Peyer's patch (tissue), 4 donors: ENCODE measurements at places on chromosomes 11 and 22.

DNA sequence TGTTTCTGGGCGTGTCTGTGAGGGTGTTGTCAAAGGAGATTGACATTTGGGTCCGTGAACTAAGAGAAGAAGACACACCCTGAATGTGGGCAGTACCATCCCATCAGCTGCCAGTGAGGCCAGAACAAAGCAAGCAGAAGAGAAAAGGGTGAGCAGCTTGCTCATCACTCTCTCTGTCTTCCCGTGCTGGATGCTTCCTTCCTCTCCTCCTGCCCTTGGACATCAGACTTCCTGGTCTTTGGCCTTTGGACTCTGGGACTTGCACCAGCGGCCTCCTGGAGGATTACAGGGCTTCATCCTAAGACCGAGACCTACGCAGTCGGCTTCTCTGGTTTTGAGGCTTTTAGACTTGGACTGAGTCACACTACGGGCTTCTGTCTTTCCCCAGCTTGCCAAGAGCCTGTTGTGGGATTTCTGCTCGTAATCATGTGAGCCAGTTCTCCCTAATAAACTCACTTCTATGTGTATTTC, 18.8 kb downstream of the APOL2 start:
- no peaks in the 10 kb centered on the region for H3K36me3 ChIP-seq
- DNase-seq: no peak
- no peaks in the 10 kb centered on the region for H3K27me3 ChIP-seq

- H3K36me3 ChIP-seq: no peaks in the 10 kb centered on the region
- no peak for DNase-seq
- no peak overlapping the region for H3K4me3 ChIP-seq
- no peak overlapping the region for H3K27ac ChIP-seq
- no peaks in the 10 kb centered on the region for H3K4me1 ChIP-seq
Observed at GRCh38 chr11:94855666-94856065, 87.5 kb downstream of the AMOTL1 start.

GRCh38 chr11:16338393-16338792, 18.0 kb downstream of the SOX6 start:
- H3K27me3 ChIP-seq: no peaks in the 10 kb centered on the region
- H3K27ac ChIP-seq: no peak overlapping the region
- no peak for DNase-seq
- no peaks in the 10 kb centered on the region for H3K36me3 ChIP-seq
- no peaks in the 10 kb centered on the region for H3K4me1 ChIP-seq

DNA sequence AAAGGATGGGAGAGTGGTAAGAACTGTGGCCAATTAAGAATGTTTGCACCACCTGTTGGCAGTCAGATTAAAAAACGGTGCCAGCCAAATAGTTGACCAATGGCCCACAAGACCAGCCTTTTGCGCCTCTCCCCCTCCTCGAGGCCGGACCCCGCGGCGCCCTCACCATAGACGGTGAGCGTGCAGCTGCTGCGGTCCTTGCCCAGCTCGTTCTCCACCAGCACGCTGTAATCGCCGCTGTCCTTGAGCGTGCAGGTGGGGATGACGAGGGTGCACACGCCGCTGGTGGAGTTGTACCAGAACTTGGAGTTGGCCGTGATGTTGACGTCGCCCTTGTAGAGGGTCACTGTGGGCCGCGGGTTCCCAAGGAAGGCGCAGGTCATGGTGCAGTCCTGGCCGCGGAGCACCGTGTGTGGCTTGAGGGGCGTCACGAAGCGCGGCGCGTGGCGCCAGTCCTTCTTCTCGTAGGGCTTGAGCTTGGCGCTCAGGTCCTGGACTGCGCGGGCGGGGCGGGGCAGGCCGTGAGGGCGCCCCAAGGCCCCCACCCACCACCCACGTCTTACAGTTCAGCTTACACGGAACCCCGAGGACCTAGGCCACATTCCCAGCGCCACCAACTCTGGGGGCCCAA, 7.2 kb downstream of the TMEM86A start:
- DNase-seq: peak; percentile 60
- H3K27me3 ChIP-seq: no peaks in the 10 kb centered on the region
- H3K4me1 ChIP-seq: peaks cover 4% of the 10 kb centered on the region
- peak overlapping the region; percentile 50 for H3K4me3 ChIP-seq

DNA sequence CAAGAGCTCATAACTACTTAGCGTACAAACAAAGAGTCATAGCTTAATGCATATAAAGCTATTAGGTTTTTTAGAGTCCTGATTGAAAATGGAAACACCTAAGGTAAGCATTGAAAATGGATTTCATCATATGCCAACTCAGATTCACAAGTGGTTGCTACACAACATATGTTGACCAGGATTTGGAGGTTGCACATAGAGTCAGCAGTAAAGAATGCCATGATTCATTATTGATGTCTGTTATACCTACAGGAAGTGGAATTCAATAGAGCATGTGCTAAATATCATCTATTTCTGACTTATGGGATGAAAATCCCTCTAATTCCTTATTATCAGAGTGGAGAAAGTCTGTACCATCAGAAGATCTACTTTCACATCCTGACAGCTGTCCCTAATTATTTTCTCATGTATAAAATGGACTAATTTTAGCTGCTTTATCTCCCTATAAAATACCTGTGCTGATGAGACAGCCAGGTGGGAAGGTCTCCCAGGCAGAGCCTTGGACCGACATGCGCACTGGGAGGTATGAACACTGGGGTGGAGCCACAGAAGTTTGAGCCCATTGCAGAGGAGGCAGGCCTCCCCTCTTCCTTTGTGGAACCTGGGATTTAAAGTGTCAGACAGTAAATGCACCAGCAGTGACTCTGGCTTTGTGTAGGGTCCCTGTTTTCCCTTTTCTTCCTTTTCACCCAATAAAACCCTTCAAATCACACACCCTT, 204.2 kb downstream of the AASDHPPT start:
- H3K27ac ChIP-seq: no peak overlapping the region
- no peaks in the 10 kb centered on the region for H3K36me3 ChIP-seq
- H3K27me3 ChIP-seq: no peaks in the 10 kb centered on the region
- DNase-seq: no peak
- no peak overlapping the region for H3K4me3 ChIP-seq

- no peaks in the 10 kb centered on the region for H3K36me3 ChIP-seq
- peaks cover 19% of the 10 kb centered on the region for H3K4me1 ChIP-seq
- peak overlapping the region; percentile 97 for H3K4me3 ChIP-seq
- DNase-seq: peak; percentile 46
- peak overlapping the region; percentile 96 for H3K27ac ChIP-seq
- no peaks in the 10 kb centered on the region for H3K27me3 ChIP-seq
Observed at GRCh38 chr22:38756711-38757463, 1.1 kb upstream of the SUN2 start.

DNA sequence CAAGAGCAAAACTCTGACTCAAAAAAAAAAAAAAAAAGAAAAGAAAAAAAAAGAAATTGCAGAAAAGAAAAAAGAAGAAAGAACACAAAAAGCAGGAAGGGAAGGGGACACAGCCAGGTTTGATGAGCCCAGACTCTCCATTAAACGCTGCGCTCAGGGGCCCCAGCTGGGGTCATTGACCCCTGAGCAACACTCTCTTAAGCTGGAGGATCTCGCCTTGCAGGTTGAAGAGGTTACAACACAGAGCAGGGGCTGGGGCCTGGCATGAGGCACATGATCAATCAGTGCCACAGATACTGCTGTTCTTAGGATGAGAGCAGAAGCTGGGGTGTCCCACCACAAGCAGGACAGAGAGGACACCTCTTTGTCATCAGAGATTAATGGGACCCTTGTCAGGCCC, 7.8 kb downstream of the FGF3 start:
- no peak overlapping the region for H3K4me3 ChIP-seq
- H3K27ac ChIP-seq: no peak overlapping the region

GRCh38 chr11:69442807-69443137, 38.7 kb upstream of the LINC01488 start:
- H3K27ac ChIP-seq: no peak overlapping the region
- H3K36me3 ChIP-seq: no peaks in the 10 kb centered on the region
- no peak for DNase-seq
- no peaks in the 10 kb centered on the region for H3K27me3 ChIP-seq
- no peak overlapping the region for H3K4me3 ChIP-seq

GRCh38 chr11:61526956-61527731, 18.6 kb downstream of the LRRC10B start:
- no peaks in the 10 kb centered on the region for H3K36me3 ChIP-seq
- no peak for DNase-seq
- no peaks in the 10 kb centered on the region for H3K27me3 ChIP-seq
- H3K4me3 ChIP-seq: no peak overlapping the region

DNA sequence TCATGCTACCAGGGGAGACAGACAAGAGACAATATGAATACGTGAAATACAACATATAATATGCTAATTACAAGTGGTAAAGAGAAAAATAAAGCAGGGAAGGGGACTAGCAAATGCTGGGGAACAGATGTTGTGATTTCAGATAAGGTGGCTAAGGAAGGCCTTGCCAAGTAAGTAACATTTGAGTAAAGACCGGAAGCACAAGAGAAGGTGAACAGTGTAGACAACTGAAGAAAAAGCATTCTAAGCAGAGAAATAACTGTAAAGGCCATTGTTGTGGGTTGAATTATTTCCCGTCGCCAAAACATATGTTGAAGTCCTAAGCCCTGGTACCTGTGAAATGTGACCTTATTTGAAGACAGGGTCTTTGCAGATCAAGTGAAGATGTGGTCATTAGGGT, 63.7 kb upstream of the EED start:
- DNase-seq: no peak
- no peaks in the 10 kb centered on the region for H3K36me3 ChIP-seq
- H3K27me3 ChIP-seq: no peaks in the 10 kb centered on the region
- no peak overlapping the region for H3K27ac ChIP-seq
- no peak overlapping the region for H3K4me3 ChIP-seq

DNA sequence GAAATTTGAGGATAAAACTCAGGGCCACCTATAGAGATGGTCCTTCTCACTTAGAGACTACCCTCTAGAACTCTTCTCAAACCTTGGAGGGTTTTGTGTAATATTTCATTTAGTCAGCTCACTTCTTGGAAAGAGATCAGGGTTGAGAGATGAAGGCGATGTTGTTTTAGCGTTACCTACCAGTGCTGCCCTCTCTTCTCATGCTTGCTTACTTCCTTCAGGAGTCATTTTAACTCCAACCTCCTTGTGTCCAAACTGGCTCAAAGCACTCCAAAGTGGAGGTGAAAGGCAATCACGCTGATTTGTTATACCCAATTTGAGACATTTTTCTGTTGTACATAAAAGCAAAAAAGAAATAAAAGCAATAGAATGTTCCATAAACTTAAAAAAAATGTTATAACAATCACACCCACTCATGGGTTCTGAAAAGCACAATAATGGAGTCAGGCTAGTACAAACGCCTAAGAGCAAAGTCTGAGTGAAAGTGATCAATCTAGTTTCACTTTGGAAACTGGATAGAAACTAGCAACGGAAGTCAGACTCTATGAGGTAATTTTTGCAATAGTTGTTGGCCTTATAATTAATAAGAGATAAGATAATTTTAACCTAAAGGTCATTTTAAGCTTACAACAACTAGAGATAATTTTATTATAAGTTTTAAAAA, 117.1 kb downstream of the MRTFA start:
- no peak for DNase-seq
- H3K27me3 ChIP-seq: no peaks in the 10 kb centered on the region
- no peak overlapping the region for H3K4me3 ChIP-seq

DNA sequence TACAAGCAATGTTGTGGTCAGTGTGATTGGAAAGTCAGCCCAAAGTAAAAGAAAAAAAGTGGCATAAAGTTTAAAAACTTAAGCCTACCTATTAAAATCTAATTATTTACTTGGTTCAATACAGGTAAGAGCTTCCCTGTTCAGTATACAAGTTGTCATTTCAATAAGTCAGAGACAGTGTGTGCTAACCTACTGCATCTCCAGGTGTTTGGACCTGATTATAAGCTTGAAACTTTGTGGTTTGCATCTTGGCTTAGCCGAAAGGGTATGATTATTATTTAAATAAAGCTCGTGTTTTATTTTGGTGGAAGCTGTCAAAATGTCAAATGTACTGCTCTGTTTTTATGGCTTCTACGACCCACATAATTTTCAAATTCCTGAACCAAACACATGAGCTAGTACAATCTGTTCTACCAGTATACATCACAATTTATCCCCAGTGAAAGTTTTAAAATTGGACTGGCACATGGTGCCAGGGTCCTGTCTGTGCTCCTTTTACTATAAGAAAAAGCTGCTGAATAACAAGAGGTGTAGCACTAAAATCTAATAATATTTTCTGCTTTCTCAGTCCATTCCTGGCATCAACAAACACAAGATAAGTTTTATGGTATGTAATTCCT, 103.9 kb upstream of the ANO3 start:
- H3K36me3 ChIP-seq: no peaks in the 10 kb centered on the region
- DNase-seq: no peak
- H3K27ac ChIP-seq: no peak overlapping the region

DNA sequence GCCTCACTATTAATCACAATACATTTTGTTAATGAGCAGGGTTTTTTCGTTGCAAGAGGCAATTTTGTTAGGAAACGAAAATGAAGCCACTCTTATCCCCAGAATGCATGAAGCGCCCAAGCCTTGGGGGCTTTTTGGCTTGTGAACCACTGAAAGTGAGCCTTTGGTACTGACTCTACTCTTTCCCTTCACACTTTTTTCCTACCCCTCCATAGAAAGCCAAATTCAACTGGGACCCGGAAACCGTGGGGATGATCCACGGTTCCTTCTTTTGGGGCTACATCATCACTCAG, 4.8 kb downstream of the SLC17A6 start:
- no peaks in the 10 kb centered on the region for H3K27me3 ChIP-seq
- no peaks in the 10 kb centered on the region for H3K36me3 ChIP-seq
- no peak for DNase-seq
- no peak overlapping the region for H3K4me3 ChIP-seq
- H3K27ac ChIP-seq: no peak overlapping the region

GRCh38 chr22:43433451-43434274, 21.8 kb downstream of the MPPED1 start:
- H3K36me3 ChIP-seq: no peaks in the 10 kb centered on the region
- no peak overlapping the region for H3K4me3 ChIP-seq
- H3K4me1 ChIP-seq: no peaks in the 10 kb centered on the region
- no peak for DNase-seq
- no peaks in the 10 kb centered on the region for H3K27me3 ChIP-seq
- no peak overlapping the region for H3K27ac ChIP-seq

DNA sequence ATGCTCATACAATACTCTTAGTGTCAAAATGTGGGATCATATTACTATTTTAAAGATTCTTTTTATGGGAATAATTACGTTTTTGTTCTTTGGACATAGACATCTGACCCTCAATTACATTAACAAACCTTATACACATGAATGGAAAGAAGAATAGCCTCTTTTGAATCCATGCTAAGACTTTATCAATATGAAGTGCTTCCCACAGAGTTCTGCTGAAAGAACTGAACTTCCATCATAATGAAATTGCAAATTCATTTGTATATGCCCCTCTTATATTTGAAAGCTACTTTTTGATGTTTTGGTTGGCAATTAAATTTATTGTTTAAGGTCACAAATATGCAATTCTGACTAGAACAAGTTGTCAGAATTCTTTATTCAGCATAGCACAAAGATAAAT, 254.9 kb downstream of the TMEM135 start:
- DNase-seq: no peak
- H3K27me3 ChIP-seq: no peaks in the 10 kb centered on the region
- no peak overlapping the region for H3K4me3 ChIP-seq
- no peaks in the 10 kb centered on the region for H3K36me3 ChIP-seq
